Fibroblast of mammary gland (primary cell): ENCODE measurements at places on chromosomes 12 and 14.

- no peak for DNase-seq
Observed at GRCh38 chr12:19751078-19751477, 311.8 kb downstream of the AEBP2 start.

DNA sequence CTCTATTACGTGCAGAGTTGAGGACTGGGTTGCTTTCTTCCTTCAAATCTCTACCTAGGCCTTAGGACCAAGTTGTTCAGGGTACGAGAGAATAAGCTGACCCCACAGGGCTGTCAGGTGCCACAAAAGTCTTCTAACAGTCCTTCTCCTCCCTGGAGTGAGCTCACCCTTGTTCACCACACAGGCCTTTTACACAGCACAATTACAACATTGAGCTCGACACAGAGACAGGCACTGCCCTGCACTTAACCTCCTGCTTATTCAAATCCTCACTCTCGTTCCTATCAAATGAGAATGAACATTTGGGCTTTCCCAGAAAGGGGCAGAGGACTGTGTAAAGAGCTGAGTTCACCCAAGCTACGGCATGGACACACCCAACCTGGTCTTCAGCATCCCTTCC lies 2.4 kb downstream of the GALNT6 start:
- no peak for DNase-seq

GRCh38 chr12:71208053-71208685 lies 50.4 kb upstream of the TSPAN8 start:
- DNase-seq: peak; percentile 28

DNA sequence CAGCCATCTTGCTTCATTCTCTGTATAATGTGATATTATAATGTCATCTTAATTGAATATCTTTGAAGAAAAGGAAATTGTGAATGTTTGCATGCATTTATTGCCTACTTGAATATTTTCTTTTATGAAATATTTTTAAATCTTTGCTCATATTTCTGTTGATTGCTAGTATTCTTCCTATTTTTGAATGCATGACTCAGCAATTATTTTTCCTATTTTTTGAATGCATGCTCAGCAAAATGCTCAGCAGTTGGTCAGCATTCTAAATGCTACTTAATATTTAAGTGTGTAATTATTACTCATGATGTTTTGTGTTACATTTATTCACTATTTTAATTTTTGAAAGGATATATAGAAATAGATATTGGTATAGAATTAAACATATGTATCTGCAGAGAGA lies 378.3 kb downstream of the CCER1 start:
- DNase-seq: no peak

DNA sequence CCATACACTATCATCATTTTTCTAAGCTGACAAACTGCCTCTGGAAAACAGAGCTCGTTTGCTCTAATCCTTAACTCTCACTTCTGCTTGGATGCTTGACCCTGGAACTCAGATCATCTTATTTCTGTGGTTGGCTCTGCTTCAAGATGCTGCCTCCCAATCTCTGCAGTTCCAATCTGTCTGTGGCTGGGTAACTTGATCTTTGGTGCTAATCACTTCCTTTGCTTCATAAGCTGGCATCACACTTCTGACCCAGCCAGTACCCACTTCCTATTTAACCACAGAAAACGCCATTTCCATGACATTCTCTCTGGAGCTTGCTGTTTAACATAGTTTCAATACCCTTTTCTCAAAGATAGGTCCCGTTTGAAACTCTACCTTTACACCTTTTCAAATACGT lies 254.2 kb downstream of the ACSS3 start:
- DNase-seq: no peak

- peak; percentile 50 for DNase-seq
Observed at GRCh38 chr12:93060666-93061472, 131.8 kb upstream of the EEA1 start.

DNA sequence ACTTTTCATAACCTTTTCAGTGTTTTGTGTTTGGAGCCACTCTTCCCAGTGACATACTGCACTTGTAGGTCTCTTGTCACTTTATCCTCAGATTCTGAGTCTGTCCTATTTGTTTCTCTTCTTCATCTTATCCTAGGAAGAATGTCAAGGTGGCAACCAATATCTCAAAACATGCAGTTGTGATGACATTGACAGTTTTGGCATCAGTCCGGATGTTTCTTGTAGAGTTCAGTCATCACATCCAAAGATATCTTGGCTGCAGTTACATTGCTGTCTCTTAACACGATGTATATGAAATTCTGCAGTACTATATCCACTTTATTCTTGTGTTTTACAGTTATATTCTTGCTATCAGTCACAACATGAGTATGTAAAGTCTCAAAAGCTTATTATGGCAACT lies 6.4 kb downstream of the ADIPOR2 start:
- DNase-seq: peak; percentile 14

GRCh38 chr14:34766060-34766459 lies 51.7 kb upstream of the CFL2 start:
- no peak for DNase-seq

DNA sequence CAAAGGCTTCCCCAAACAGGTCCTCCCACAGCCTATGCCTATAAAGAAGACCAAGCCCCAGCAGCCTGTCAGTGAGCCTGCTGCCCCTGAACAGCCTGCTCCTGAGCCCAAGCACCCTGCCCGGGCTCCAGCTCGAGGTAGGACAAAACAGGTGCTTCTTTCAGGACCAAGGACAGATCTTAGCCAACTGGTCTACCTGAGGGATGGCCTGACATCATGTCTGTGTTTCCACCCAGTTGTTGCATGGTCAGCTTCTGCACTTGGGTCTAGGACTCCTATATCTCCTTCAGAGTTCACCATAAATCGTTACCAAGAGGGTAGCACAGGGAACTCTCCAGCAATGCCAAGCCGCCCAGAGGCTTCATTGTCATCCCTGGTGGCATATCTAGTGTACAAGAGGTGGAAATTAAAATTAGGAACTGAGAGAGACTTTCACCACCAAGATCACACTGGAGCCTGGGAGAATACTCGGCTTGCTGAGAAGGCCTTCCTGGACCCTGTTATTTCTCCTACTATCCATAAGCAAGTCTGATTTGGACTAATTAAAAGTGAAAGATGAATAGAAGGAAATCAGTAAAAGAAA lies 38.2 kb upstream of the OAS1 start:
- DNase-seq: no peak

- DNase-seq: no peak
Observed at GRCh38 chr12:48966177-48966895, 5.2 kb downstream of the WNT10B start.

DNA sequence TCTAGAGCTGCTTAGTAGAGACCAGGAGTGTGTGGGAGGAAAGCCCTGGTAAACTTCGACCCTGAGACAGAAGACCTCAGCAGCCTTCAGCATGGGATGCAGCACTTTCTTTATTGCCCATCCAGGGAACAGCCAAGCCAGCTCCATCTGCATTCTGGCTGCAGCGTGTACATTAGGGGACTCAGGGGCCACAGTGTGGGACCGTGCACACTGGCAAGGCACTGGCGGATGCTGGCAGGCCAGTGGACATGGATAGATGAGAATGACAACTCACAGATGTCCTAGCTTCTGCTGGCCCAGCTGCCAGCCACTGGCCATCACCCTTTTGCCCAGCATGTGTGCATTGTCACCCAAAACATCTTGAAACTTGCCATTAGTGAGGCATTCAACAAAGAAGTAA lies 12.5 kb downstream of the PLD4 start:
- DNase-seq: no peak

DNA sequence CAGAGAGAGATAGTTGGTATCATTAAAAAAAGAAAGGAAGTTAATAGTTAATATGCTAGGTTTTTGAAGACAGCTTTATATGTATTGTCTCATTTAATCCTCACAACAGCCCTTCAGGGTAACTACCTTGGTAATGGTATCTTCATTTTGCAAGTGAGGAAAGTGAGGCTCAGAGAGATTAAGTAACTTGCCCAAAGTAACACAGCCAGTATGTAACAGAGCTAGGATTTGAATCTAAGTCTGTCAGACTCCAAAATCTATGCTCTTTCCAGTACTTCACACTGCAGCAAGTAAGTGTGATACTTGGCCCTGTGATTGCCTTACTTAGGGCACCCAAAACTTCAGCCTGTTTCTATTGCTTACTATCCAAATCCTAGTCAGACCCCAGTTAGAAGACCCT lies 7.0 kb downstream of the SRP54 start:
- DNase-seq: no peak

DNA sequence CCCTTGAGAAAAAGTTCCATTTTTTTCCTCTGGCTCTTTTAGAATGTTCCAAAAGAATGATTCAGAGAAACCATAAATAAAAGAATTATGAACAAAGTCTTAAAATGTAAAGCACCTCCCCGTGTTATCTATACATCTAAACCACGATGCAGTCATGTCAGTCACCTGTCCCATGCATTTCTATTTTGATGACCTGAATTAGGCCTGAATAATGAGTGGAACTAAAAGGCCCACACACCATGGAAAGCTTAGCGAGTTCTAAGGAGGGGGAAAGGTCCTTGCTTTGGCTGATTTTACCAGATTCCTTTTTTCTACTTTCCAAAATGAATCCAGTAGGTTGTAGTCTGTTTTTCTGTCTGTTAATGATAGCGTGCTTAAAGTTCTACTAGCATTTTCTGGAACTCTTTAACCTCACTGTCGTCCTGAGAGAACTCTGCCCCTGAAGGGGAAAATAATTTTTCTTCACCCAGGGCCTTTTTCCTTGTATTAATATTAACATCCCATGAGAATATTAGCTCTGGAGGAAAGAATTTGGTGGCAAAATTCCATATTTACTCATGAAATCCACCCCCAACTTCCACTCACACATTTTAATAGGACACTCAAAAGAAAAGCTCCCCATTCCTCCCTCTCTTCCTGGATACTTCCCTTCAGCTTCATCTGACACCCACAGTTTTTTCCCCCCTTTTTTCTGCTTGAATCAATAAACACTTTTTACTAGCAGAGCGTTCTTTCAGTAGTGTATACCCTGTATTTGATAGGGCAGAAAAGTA lies 266.3 kb upstream of the DIO2 start:
- DNase-seq: peak; percentile 32

GRCh38 chr12:70180130-70180529 lies 63.1 kb upstream of the CNOT2 start:
- no peak for DNase-seq

- DNase-seq: no peak
Observed at GRCh38 chr14:58797010-58797429, 159.3 kb downstream of the DACT1 start.

DNA sequence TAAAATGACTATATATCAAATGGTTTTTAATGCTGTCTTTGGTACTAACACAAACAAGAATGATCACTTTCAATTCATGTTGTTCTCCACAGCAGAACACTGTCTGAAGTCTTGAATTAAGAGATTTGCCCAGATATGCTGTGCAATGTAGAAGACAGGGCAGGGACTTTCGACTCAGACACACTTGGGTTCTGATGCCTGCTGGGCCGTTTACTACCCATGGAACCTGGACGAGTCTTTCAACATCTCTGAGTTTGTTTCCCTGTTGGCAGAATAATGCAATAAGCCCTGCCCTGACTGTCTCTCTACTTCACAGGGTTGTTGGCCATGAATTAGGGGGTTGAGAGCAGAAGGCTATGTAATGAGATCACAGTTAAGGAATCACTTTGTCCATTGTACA lies 162.6 kb upstream of the TMPO start:
- DNase-seq: peak; percentile 3

GRCh38 chr12:80778005-80778541 lies 61.4 kb downstream of the MYF5 start:
- peak; percentile 98 for DNase-seq

GRCh38 chr12:62301080-62301798 lies 41.0 kb downstream of the USP15 start:
- no peak for DNase-seq

- peak; percentile 10 for DNase-seq
Observed at GRCh38 chr12:43835264-43835655, 621 bp upstream of the TMEM117 start.

- DNase-seq: no peak
Observed at GRCh38 chr12:119713551-119714031, 45.7 kb downstream of the PRKAB1 start.

- no peak for DNase-seq
Observed at GRCh38 chr12:113142173-113142885, 6.8 kb upstream of the RASAL1 start.

- no peak for DNase-seq
Observed at GRCh38 chr14:61928701-61929100, 166.5 kb downstream of the SNAPC1 start.

GRCh38 chr14:91264151-91265150 lies 19.9 kb upstream of the GPR68 start:
- no peak for DNase-seq

- peak; percentile 81 for DNase-seq
Observed at GRCh38 chr12:85076688-85077430, 40.7 kb downstream of the LRRIQ1 start.

DNA sequence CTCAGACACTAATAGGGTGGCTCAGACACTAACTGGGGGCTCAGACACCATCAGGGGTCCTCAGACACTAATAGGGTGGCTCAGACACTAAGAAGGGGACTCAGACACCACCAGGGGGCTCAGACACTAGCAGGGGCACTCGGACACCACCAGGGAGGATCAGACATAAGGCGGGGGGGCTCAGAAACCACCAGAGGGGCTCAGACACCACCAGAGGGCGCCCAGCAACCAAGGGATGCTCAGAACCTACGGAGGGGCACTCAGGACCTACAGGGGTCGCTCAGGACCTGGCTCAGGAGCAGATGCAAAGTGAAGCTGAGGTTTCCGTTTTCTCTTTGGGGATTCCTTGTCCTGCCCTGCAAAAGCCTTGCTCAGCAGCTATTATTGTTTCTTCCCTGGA lies 448.5 kb downstream of the TMEM121 start:
- no peak for DNase-seq

DNA sequence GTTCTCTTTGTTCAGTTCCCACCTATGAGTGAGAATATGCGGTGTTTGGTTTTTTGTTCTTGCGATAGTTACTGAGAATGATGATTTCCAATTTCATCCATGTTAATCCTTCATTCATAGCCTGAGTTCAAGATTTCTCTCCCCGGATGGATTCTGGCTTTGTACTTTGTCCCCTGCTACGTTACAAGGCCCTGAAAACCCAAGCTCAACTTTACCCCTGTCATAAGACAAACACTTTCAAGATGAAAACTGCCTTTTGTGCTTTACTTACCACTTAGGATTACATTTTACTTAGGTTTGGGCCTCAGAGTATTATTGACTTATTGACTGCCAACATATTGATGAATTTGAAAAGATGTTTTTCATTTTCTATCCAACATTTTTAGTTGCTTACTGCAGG lies 36.3 kb downstream of the FOXA1 start:
- no peak for DNase-seq

GRCh38 chr12:120821878-120822277 lies 82.3 kb downstream of the SPPL3 start:
- no peak for DNase-seq

DNA sequence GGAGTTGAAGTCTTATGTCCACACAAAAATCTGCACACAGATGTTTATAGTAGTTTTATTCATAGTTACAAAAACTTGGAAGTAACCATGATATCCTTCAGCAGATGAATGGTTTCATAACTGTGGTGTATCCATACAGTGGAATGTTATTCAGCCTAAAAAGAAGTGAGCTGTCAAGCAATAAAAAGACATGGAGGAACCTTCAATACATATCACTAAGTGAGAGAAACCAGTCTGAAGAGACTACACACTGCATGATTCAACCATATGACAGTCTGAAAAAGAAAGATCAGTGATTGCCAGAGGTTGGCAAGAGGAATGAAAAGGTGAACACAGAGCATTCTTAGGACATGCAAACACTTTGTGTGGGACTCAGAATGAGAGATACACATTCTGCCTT lies 18.6 kb upstream of the IFNG start:
- no peak for DNase-seq
